Activated naive CD8-positive, alpha-beta T cell treated with anti-CD3 and anti-CD28 coated beads, Interleukin-2, amount 50 U/mL, for 16 hours (primary cell): ENCODE measurements at places on chromosomes 16 and 17.

GRCh38 chr17:40306395-40306794 lies 2.6 kb upstream of the RARA start:
- DNase-seq = no peak

- DNase-seq = no peak
These were observed 4.7 kb downstream of the COQ7 start for GRCh38 chr16:19071811-19072777.

GRCh38 chr16:52095471-52095870 lies 451.5 kb downstream of the TOX3 start:
- no peak for DNase-seq

DNA sequence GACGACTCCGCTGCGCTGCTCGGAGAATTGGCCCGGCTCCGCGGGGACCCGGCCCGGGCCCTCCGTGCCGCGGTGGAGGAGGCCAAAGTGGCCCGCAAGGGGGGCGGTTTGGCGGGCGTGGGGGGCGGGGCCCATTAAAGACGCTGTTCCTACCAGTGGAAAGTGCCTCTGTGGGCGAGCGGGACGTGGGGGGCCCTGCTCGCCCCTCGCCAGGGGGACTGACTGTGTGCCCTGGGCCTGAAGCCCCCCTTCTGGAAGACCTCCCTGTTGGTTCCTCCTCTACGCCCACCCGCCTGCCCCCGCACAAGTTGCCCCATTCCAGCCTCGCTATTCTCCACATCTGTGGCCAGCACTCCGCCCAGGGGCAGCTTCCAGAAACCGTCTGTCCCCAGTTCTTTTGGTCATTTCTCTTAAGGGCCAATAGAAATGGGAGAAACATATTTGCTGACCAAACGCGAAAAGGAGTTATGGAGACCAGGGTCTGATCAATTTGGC lies 1.9 kb upstream of the FGF11 start:
- no peak for DNase-seq

- DNase-seq = no peak
These were observed 347.1 kb upstream of the CA10 start for GRCh38 chr17:52505601-52506000.

DNA sequence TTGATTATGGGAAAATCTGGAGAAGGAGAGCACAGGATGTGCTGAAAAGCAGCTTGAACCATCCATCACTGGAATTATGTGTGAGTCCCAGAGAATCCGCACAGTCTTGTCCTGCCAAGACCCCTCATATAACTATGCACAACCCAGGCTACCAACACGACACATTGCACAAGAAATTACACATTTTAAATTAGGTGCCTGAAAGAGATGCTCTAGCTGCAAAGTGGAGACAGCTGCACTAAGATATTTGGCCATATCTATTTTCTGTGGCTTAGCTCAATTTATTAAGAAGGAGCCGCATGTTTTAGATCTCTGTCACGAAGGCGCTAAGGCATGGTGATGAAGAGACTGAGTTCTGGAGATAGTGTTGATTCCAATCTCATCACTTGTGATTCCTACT lies 1308.4 kb downstream of the CDH8 start:
- DNase-seq = no peak

DNA sequence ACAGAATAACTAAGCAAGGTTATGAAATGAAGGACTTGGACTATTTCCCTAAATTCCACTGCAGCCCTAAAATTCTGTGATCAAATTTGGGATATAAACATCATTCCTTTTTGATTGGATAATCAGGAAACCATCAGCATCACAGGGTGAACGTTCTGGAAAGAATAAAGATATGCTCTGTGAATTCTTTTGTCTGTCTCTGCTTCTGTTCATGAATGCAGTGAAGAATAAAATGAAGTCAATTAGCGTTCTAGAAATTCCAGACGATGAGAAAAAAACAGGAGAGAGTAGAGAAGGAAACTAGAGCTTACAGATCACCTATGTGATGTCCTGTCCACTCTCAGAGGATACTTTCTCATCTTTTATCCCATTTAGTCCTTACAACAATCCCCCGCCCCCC lies 295.1 kb upstream of the SOX9 start:
- no peak for DNase-seq

GRCh38 chr16:88595101-88595500 lies 24.9 kb downstream of the ZC3H18 start:
- DNase-seq = no peak

DNA sequence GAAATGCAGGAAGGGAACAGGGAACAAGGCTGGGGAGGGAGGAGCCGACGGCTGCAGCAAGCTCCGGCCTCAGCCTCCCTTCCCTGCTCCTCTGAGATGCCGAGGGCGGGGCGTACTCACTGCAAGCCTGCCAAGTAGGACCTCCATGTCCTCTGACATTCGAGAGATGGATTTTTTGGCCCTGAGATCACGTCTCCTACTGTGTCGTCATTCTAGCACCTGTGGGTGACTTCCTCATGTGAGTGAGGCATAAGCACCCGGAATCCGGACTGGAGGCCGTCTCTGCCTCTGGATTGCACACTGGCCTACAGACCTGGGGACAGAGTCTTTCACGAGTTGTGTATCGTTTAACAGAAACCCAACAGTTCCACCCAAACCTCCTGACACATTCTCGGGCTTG lies 14.5 kb downstream of the MRM3 start:
- DNase-seq = no peak

DNA sequence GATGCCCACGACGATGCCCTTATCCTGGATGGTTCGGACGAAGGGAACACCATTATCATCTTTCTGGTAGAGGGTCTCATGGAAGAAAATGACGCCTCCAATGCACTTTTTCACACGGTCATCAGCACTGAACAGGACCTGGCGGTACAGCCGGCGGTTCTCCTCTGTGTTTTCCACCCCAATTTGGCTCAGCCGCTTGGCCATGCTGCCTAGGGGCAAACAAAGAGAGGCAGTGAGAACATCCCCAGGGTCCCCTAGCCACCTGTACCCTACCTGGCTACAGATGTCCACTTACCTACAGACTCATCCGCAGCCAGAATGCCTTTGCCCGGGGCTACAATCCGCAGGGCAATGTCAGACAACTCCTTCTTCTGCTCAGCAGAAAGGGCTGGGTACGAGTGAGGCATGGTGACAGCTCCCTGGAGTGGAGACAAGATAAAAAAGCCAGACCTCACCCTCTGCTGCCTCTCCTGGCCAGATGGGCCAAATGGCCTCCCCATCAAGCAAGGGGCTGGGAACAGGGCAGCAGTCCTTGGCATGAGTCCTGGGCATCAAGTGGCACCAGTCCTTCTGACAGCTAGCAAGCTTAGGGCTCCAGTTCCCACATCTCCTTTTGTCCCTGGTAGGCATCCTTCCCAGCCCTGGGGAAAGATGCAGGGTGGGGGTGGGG lies 1.4 kb downstream of the ALDOC start:
- DNase-seq = no peak

GRCh38 chr17:70136131-70136530 lies 33.2 kb upstream of the KCNJ2 start:
- no peak for DNase-seq

DNA sequence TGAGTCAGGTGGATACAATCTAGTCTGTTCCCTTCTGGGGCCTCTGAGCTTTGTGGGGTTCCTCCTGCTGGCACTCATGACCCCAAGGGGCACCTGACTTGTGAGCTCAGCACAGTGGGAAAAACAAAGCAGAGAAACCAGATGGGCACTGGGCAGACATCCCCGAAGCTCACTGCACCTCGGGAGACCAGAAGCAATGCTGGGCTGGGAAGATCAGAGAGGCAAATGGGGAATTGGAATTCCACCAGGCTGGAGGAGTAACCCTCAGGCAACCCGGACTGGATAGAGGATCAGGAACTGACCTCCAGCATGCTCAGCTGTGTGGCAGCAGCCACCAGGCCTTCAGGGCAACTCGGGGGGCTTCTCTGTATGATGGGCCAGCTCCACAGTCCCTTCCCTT lies 50.3 kb downstream of the ABCC12 start:
- DNase-seq = no peak

GRCh38 chr17:4098521-4099209 lies 44.2 kb downstream of the ZZEF1 start:
- DNase-seq = no peak

DNA sequence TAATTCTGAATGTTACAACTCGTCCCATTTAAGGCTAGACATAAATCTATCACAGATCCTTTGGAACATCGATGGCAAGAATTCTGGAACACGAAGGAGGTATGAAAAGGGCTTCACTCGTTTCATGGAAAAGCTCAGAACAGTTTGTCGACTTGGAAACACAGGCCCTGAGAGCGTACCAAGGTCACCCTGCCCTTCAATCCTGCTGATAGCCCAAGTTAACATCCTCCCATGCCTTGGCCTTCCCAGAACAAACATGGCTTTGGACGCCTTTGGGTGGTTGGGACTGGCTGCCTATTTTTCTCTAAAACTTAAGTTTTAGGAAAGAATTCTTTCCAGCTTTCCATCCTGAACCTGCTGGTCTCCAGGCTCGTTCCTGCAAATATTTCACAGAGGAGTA lies 396.1 kb downstream of the MAF start:
- DNase-seq = no peak

DNA sequence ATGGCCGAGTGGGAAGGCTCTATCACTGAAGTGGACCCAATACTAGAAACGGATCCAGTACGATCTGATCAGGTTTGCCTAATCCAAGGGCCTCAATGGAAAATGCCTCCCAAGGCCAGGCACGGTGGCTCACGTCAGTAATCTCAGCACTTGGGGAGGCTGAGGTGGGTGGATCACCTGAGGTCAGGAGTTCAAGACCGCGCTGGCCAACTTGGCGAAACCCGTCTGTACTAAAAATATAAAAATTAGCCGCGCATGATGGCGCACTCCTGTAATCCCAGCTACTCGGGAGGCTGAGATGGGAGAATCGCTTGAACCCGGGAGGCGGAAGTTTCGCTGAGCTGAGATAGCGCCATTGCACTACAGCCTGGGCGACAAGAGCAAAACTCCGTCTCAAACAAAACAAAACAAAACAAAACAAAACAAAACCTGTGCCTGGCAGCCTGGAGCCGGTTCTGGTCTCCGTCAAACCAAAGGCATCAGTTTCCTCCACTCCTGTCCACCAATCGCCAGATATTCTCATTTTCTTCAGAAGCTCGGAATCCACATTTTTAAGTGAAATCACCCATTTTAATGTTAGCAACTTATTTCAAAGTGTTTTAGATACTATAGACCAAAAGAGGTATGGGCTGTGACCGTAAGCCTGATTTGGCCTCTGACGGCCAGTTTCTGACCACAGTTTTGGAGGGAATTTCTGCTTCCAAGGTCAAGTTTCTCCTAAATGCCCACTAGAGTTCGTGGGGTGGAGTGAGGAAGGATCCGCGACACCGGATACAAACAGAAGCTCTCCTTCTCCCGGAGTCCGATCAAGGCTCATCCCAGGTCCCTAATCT lies 664 bp downstream of the NQO1 start:
- no peak for DNase-seq

DNA sequence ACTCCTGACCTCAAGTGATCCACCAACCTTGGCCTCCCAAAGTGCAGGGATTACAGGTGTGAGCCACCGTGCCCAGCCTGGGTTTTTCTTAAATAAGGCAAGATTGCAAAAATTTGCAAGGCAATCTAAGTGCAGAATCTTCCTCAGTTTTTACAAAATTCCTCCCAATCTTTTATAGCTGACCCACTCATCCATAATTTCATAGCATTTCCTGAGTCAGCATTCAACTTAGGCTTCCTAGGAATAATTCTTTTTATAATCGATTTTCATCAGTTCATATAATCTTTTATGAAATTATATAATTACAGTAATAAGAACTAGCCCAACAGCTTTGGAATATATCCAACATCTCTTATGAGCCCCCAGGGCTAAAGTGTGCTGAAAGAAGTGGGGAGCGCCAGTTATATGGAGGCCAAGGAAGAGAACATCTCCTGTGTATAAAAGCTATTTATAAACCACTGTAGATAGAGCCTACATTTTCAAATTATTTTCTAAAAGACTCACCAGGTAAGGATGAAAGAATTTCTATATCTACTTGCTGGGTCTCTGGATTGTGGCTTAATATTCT lies 14.8 kb downstream of the COIL start:
- no peak for DNase-seq

GRCh38 chr17:78940708-78941107 lies 15.5 kb upstream of the TIMP2 start:
- DNase-seq = no peak

- DNase-seq = no peak
These were observed 43.0 kb upstream of the TAC4 start for GRCh38 chr17:49890852-49891251.

DNA sequence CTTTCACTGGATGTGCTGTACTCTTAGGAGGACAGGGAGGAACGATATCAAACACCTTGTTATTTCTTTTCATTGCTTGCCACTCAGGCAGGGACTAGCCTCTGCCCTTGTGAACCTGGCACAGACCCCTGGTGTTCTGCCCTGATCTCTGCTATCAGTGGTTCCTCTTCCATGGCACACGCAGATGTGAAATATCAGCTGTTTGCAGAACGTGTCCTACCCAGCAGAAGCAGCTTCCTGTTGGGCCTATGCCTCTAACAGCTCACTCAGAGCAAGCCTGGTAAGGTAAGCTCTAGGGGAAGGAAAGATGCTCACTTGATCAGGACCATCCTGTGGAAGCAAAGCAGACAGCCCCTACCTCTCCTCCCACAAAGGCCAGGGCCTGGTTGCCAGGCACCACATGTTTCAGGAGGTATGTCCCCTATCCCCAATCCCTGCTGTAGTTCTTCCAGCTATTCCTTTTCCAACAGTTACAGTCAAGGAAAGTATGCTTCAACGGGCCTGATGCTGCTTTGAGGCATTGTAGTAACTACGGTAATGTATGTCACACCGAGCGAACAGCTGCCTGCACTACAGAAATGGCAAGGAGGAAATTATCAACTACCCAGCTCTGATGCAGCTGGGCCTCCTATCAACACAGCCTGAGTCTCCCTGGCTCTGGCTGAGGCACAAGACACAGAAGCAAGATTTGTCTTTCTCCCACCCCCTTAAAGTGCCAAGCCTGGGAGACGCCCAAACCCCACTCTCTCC lies 41.3 kb upstream of the GFOD2 start:
- DNase-seq = no peak

GRCh38 chr17:41211845-41212466 lies 14.5 kb upstream of the KRTAP9-2 start:
- DNase-seq = no peak

GRCh38 chr17:27233776-27234175 lies 60.1 kb upstream of the WSB1 start:
- DNase-seq = no peak

- no peak for DNase-seq
These were observed 1.4 kb downstream of the WSCD1 start for GRCh38 chr17:6071528-6072065.

DNA sequence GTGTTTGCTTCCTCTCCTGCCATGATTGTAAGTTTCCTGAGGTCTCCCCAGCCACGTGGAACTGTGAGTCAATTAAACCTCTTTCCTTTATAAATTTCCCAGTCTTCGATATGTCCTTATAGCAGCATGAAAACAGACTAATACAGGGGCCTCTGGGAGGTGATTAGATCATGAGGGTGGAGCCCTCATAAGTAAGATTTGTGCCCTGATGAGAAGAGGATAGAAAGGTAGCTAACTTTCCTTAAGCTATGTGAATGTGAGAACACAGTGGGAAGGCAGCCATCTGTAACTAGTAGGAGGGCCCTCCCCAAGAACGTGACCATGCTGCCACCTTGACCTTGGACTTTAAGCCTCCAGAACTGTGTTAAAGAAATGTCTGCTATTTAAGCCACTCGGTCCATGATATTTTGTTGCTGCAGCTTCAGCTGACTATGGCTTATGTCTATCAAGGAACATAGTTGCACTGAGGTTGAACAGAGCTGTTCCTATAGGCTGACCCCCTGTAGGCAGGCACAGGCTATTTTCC lies 30.7 kb downstream of the WWOX start:
- DNase-seq = no peak

- DNase-seq = peak; percentile 33
These were observed 985 bp upstream of the SLFN12 start for GRCh38 chr17:35433075-35433894.

GRCh38 chr16:29708917-29709600 lies 30.1 kb downstream of the QPRT start:
- DNase-seq = no peak
